ENCODE measurements at places on chromosomes 7 and 10.
A peak's percentile ranks its signal among the peaks of the same experiment; 100 is the strongest.

DNA sequence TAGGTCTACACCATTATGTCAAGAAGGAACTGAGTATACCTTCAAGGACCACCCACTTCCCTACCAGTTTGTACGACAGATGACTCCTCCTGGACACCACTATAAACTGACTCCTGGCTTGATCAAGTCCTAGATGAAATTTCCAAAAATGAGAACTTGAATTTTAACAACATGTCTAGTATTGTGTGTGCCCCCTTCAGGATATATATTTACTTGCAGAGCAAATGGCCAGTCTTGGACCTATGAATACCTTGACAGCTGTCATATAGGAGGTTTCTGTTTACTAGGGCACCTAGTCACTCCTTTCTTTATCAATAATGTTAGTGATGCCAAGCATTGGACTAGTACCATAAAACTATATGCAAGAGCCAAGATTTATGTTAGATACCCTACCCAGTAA, 94.1 kb upstream of the TMEM26 start:
- no peak for DNase-seq

DNA sequence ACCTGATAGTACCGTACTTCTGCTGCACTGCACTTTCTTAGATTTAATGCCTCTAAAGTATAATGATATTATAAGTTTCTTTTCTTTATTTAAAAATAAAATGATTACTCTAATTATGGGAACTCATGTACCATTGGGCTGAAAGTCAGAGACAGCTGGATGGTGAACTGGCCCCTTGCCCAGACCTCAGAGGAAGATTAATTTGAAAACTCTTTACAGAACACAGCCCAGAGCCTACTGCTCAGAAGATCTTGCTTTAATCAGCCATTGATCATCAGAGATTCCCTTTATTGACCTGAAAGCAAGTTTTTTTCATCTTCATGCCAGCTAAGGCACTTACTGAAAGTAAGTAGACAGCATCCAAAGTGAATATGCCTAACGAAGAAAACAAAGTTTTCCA, 341.7 kb downstream of the GFRA1 start:
- no peak for DNase-seq

DNA sequence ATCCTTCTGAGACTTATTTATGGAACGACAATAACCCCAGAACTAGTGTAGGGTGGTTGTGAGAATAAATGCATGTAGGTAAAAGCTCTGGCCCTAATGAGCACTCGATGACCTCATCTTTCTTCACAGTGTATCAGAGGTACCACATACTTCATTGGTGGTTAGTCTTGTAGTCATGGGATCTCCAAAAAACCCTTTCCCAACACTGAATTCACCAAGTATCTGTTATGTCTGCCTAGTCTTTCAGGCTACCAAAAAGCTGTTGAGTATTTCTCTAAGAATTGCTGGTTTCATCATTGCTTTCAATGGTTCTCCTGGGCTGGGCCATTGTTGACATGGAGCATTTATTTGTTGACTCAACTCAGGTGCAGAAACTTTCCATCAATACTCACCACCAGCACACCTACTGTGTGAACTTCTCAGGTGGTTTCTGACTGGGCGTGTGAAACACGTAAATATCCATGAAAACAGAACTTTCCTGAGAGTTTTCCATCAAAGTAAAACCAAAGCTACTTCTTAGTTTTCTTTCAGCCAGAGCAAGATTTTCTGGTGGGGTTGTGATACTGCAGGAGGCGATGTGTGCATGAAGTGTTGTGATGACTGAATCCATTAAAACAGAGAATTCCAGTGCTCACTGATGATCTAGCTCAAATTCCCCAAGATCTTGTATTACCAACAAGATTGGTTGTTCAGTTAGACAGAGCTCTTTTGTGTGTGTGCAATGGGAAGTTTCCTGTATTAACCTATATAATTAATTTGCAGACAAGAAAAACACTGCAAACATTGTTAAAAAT, 51.4 kb upstream of the SLC35B4 start:
- DNase-seq, result no peak

DNA sequence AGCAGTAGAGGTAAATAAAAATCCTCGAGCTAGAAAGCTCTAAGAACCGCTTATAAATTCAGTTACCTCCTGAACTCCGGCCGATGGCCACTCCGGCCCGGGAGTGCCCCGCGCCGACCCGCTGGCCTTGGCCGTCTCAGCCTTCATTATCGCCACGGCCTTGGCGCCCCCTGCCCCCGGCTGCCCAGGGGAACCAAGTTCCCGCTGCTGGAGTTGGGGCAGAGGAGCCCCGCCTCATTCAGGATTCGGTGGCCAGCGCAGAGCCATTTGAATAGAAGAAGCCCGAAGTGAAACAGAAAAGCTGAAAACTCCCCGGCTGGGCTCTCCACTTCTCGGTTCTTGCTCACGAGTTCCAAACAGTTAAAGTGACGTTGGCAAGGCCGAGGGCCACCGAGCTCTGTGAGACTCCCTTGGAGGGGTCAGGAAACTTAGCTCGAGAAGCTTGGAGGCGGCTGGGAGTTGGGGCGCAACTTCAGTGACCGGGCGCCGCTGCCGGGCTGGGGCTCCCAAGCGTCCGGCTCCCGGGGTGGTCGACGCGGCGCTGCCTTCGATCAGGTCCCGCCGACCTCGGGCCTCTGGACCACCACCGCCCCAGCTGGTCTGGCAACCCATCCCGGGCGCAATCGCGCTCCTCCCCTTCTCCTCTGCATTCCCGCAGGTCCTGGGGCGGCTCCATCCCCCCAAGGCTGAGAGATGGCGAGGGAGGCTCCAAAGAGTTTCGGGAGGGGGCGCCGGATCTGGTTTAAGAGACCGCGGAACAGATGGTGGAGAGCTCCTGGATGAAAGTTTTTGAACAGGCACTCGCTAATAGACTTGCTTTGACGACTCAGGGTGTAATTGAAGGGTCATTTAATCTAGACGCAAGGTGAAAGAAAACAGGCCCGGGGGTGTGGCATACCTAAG, 5.8 kb upstream of the FEZF1 start:
- peak; percentile 44 for DNase-seq

DNA sequence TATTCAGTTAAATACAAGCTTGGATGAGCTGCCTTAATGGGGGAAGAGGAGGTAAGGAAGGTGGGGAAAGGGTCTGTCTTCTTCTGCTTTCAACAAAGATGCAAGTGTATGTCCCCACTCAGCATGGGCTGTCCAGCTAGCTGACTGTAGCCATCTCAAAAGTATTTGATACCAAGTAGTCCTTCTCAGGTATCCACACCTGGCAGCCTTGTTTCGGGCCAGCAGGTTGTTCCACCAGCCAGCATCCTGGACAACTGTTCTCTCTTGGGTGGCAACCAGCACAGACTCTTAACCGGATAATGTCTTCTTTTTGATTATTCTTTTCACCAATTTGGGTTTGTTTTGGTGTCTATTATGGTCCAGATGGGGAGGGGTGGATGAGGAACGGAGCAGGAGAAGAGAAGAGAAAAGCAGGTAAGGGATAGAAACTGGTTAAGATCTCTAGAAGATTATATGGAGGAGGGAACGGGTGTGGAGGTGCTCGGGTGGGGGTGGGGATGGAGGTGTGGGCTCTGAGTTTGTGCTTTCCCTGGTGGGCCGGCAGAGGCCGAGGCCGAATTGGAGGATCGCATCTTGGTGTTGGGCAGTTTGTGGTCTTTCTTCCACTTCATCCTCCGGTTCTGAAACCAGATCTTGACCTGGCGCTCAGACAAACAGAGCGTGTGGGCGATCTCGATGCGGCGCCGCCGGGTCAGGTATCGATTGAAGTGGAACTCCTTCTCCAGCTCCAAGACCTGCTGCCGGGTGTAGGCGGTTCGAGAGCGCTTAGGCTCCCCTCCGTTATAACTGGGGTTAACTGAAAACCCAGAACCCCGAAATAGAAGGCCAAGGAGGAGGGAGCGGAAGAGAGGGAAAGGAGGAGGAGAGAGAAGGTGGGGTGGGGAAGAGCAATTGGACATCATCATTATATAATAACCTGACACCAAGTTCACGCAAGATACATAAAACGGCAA, 1.5 kb downstream of the HOXA4 start:
- DNase-seq, result no peak

- DNase-seq, result no peak
Observed at GRCh38 chr7:132650498-132650897, 74.2 kb upstream of the PLXNA4 start.

GRCh38 chr7:125336326-125336725, 406.7 kb upstream of the POT1 start:
- no peak for DNase-seq

DNA sequence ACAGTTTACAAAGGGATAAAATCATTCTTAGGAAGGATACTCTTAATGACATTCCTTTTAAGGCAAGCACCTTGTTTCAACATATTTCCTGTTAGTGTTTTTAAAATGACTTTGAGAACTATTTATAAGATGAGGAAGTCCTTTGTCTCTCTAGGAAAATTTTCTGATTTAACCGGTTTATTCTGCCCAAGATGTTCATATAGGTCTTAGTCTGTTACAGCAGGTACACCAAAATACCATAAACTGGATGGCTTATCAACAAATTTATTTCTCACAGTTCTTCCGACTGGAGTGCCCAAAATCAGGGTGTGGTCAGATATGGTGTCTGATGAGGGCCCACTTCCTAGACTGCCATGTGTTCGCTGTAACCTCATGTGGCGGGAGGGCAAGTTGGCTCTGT, 77.9 kb downstream of the GSAP start:
- no peak for DNase-seq

- DNase-seq, result no peak
Observed at GRCh38 chr10:50919010-50919409, 33.6 kb upstream of the A1CF start.

- DNase-seq, result no peak
Observed at GRCh38 chr10:36676321-36676720, 449.1 kb upstream of the ANKRD30A start.

- DNase-seq, result no peak
Observed at GRCh38 chr7:24965831-24966708, 13.9 kb downstream of the OSBPL3 start.

- no peak for DNase-seq
Observed at GRCh38 chr10:31170636-31171035, 139.0 kb upstream of the ZNF438 start.

DNA sequence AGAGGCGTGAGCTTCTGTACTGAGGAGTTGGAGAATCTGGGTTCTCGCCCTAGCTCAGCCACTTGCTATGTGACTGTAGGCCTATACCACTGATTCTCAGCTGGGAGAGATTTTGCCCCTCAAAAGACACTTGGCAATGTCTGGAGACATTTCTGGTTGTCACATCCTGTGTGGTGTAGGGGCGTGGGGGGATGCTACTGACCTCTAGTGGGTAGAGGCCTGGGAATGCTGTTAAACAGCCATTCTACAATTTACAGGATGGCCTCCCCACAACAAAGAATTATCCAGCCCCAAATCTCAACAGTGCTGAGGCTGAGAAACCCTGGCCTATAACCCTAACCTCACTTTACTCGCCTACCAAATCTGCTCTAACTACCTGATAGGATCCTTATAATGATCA, 58.8 kb upstream of the GAD2 start:
- no peak for DNase-seq

DNA sequence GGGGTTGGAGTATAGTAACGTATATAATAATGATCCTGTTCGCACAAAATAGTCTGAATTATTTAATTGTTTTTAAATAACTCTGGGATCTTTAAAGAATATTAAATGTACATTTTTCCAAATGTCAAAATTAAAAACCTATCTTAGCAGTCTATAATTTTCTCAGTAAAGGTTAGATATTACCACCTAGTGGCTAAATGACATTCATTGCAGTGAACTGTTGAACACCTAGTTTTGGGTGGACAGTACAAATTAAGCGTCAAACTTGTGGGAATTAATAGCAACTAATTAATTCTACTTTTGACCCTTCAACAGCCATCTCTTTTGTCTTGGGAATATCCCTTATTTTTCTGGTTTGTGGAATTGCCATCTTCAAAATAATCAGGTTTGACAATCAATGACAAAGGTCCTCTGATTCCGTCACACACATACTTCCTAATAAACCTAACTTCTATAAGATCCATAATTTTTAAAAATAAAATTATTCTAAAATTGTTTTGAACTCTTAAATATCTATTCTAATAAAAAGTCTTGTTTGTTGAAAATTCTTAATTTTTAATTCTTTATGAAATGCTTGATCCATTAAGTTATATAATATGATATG, 165.7 kb downstream of the SEMA3D start:
- no peak for DNase-seq

DNA sequence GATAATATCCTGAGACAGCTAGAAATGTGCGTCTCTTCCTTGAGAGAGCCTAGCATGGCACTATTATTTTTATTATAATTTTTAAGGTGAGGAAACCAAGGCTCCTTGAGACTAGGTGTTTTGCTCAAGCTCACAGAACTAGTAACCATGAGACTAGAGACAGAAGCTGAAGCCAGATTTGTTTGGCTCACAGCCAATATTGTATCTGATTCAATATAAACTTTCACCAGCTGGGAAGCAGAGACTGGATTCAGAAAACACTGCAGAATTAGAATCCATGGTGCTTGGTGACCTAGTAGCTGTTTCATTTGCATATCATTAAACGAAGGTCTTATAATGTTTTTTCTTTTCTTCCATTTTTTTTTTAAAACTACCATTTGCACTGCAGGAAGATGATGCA, 64.4 kb downstream of the DNAJB9 start:
- DNase-seq, result no peak

DNA sequence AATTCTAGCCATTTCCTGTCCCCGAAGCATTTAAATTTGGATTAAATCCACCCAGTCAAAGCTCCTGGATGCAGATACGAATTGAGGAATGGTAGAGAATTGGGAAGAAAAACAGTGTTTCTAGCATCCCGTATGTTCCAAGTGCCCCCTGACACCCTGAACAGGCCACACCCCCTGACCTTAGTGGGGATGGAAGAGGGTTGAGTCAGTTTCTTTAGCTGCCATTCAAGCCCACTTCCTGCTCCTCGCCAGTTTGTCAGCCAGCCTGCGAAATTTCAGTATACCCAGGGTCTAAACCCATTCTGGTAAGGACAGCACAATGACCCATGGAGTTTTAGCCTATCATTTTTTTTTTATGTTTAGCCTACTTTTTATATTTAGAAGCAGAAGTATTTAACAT, 101.1 kb downstream of the PKD1L1 start:
- no peak for DNase-seq

DNA sequence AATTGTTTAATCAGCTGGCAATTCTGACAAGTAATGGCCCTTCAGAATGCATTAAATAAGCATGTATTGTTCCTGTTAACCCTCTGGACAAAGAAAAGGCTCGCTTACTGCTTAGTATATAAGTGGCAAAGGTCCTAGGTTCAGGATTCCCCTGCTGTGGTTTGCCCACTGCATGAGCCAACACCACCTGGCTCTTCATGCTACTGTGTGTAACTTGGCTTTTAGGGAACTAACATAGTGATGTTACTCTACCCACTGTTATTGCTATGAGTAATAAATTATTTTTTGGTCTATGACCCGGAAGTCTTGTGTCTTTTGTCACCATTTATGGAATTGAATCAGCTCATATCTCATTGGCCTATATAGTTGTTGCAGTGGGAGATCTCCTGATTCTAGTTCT, 791.7 kb upstream of the PHF14 start:
- no peak for DNase-seq

DNA sequence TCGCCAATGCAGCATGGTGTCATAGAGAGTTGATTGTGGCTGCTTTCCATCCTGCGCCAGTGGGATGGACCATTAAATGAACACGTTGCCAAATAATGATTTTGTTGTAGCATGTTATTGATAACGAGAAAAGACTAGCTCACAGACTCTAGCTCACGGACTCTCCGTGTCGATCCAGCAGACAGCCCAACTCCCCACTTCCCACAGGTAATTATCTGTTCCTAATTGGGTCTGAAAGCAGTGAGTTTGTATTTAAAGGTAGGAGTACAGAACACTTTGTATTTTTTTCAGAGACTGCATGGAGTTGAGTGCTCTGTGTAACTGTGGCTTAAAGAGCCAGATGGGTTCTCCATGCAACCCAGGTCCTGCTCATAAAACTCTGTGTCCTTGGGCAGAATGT, 1250.5 kb downstream of the TYW1 start:
- DNase-seq, result no peak

Measured in aorta (tissue), 5 donors.